LHCN-M2 (cell line): ENCODE measurements at places on chromosomes 11 and 22.

GRCh38 chr11:17924713-17925112, 88.1 kb downstream of the SERGEF start:
- no peak for DNase-seq

- no peak for DNase-seq
These were observed at the start of gene OR4D9 for GRCh38 chr11:59510941-59511589. Gene OR4D9, plus strand, starts transcription at chr11:59511539. Its CDS starts 3,374 bp downstream, at chr11:59514913.

DNA sequence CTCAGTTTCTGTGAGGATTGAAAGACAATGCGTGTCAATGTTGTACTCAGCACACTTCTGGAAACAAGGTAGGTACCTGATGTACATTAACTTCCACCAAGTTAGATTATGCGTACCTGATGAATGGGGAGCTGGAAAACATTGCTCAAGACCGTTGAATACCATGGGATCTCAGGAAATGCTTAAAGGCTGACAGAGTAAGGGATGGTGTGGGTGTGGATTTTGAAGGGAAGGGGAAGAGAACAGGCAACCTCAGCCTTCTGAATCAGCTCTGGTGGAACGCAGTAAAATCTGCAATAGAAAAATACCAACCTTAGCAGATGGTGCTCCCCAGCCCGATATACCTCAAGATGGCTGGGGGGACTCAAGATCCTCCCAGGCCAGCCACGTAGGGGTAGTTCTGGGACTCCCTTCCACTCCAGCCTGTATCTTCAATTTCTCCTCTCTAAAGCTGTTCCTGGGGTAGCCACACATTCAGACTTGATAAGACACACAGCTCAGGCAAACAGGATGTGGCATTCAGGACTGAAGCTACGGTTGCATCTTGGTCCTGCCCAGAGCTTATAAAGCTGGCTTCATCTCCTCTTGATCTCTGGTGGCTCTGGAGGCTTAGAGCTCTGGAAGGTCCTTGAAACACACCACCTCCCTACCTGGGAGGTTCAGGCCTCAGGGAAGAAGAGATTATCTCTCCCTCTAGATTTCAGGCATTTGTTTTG, 111.8 kb downstream of the CTNND1 start:
- DNase-seq = no peak

DNA sequence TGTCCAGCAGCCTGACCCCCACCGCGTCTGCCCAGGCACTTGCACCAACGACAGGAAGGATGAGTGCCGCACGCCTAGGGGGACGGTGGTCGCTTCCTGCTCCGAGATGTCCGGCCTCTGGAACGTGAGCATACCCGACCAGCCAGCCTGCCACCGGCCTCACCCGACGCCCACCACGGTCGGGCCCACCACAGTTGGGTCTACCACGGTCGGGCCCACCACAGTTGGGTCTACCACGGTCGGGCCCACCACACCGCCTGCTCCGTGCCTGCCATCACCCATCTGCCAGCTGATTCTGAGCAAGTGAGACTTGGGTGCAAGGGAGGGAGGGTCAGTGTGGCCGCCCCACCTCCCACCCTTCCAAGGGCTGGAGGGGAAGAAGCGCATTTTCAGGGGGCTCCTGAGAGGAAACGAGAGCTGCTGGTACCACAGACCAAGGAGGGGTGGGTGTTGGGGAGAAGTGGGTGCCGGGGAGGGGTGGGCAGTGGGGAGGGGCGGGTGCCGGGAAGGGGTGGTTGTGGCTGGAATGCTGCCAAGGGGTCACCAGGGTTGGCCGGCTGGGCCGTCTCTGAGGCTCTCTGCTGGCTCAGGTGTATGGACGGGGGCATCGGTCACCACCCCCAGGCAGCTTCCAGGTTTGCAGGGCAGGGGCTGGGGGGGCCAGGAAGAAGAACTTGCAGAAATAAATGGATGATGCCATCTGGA, 27.7 kb upstream of the MUC5B start:
- DNase-seq = no peak

- DNase-seq = no peak
These were observed 445.2 kb downstream of the NTM start for GRCh38 chr11:131815590-131815989.

GRCh38 chr11:9029422-9029821, 25.6 kb upstream of the NRIP3 start:
- DNase-seq = no peak

DNA sequence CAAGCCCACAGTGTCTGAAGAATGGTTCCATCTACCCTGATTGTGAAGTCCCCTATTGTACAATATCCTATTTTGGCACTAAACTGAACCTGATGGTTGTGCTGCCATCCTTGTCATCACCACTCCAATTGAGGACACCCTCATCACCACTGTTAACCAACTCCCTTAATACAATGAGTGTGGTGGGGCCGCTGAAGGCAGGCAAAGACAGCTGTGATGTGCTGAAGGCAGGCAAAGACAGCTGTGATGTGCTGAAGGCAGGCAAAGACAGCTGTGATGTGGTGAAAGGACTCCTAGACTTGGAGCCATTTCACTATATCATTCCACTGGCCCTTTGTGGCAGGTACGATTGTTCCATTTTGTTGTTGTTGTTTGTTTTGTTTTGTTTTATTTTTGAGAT, 481.6 kb downstream of the SOX6 start:
- no peak for DNase-seq

GRCh38 chr11:120399307-120399706, 63.1 kb downstream of the ARHGEF12 start:
- no peak for DNase-seq

DNA sequence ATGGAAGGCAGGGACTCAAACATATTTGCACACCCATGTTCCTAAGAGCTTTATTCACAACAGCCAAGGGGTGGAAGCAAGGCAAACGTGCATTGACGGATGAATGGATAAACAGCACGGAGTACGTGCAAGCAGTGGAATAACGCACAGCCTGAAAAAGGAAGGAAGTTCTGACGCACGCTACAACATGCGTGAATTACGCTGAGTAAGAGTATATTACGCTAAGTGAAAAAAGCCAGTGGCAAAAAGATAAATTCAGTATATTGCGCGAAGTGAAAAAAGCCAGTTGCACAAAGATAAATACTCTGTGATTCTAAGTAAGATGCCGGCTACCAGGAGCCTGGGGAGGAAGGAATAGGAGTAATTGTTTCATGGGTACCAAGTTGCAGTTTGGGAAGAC, 19.5 kb downstream of the PHF21B start:
- DNase-seq = no peak

DNA sequence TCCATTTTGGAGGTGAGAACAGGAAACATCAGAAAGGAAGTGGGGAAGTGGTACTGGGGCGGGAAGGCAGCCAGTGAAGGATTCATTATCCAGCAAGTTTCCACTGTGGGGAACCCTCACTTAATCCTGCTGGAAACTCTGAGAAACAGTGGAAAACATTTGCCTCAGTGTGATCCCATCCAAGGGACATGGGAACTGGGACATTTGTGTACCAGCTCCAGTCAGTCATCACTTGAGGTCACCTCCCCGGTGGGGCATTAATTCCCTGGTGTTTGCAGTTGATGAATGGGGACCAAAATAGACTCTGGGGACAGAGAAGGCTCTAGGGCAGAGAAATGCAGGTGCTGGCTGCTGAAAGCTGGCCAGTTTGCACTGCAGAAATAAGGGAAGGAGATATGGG, 599.9 kb downstream of the BUD13 start:
- no peak for DNase-seq

DNA sequence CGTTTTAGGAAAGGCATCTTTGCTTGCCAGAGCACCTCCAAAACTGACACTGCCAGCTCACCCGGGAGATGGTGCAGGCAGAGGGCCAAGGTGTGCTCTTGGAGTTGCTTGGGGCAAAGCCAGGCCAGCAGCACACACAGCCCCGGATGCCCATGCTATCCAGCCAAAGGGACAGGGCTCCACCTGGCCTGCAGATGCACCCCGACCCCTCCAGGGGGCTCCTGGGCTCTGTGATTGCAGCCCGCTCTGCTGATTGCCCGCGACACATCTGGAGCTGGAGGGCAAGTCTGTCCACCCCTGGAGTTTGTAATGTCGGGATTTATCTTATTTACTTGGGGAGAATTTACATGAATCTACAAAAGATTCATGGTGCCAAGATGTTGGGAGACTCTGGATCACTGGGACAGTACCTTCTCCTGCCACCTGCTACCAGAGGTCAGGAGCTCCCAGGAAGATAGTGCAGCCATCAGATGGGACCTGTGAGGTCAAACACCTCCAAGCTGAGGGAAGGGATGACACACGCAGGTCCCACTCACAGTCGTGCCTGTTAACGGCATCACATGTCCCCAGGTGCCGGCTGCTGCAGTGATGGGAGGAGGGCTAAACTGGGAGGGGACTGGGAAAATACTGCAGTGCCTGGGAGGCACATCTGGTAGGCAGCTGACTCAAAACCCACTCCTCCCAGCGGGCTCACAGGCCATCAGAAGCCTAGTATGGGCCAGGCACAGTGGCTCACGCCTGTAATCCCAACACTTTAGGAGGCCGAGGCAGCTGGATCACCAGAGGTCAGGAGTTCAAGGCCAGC, 17.2 kb downstream of the CBX7 start:
- DNase-seq = peak; percentile 5
